ENCODE measurements at places on chromosomes 3 and 15.

GRCh38 chr3:66537735-66538134 is 36.9 kb upstream of the LRIG1 start:
- peaks cover 6% of the 10 kb centered on the region for H3K27me3 ChIP-seq
- H3K36me3 ChIP-seq: no peaks in the 10 kb centered on the region
- DNase-seq: no peak

- H3K4me1 ChIP-seq: no peaks in the 10 kb centered on the region
- no peak overlapping the region for H3K4me3 ChIP-seq
- no peaks in the 10 kb centered on the region for H3K36me3 ChIP-seq
Observed at GRCh38 chr3:117303443-117303842, 593.9 kb downstream of the TUSC7 start.

DNA sequence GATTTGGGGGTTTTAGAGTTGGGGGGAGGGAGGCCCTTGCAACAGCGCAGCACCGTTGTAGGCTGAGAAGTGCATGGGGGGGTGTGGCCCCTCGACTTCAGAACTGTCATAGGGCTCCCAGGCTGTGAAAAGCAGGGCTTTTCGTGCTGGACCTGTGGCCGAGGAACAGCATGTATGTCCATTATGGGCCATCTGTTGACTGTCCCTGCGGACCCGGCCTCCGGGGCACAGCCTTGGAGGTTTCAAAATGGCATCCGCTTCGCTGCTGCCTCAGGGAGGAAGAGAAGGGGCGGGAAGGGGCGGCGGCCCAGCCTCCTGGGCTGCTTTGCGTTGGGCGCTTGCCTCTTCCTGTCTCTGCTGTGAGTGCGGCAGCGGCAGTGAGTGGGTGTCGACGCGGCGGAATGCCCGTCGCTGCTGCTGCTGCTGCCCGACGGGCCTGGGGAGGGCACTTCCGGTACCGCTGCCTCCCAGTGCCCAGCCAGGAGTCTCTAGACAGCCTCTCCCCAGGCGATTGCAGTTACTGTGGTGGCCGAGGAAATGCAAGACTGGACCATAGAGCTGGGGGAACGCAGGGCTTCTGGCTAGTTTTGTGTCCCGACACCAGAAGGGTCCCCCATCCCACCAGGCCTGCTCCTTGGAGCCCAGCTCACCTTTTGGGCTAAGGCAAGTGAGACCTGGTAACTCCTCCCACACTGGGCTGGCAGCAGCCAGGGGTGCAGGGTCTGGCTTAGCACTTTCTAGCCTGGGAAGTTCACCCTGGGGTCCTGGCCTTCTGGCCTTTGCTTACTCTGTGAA is 1.9 kb downstream of the GNAI2 start:
- peaks cover 43% of the 10 kb centered on the region for H3K4me1 ChIP-seq
- DNase-seq: no peak
- peak overlapping the region; percentile 93 for H3K4me3 ChIP-seq
- no peaks in the 10 kb centered on the region for H3K27me3 ChIP-seq
- H3K36me3 ChIP-seq: no peaks in the 10 kb centered on the region

- H3K27ac ChIP-seq: no peak overlapping the region
- H3K27me3 ChIP-seq: no peaks in the 10 kb centered on the region
Observed at GRCh38 chr3:144045766-144046165, 74.1 kb downstream of the DIPK2A start.

- no peak overlapping the region for H3K4me3 ChIP-seq
- no peak for DNase-seq
- H3K4me1 ChIP-seq: peaks cover 7% of the 10 kb centered on the region
- no peak overlapping the region for H3K27ac ChIP-seq
- no peaks in the 10 kb centered on the region for H3K36me3 ChIP-seq
Observed at GRCh38 chr3:106711650-106712049, 665.6 kb upstream of the CCDC54 start.

GRCh38 chr3:178707311-178708031 is 171.2 kb downstream of the KCNMB2 start:
- no peak for DNase-seq
- no peaks in the 10 kb centered on the region for H3K27me3 ChIP-seq
- peaks cover 6% of the 10 kb centered on the region for H3K4me1 ChIP-seq
- no peak overlapping the region for H3K27ac ChIP-seq
- H3K36me3 ChIP-seq: no peaks in the 10 kb centered on the region
- H3K4me3 ChIP-seq: no peak overlapping the region

DNA sequence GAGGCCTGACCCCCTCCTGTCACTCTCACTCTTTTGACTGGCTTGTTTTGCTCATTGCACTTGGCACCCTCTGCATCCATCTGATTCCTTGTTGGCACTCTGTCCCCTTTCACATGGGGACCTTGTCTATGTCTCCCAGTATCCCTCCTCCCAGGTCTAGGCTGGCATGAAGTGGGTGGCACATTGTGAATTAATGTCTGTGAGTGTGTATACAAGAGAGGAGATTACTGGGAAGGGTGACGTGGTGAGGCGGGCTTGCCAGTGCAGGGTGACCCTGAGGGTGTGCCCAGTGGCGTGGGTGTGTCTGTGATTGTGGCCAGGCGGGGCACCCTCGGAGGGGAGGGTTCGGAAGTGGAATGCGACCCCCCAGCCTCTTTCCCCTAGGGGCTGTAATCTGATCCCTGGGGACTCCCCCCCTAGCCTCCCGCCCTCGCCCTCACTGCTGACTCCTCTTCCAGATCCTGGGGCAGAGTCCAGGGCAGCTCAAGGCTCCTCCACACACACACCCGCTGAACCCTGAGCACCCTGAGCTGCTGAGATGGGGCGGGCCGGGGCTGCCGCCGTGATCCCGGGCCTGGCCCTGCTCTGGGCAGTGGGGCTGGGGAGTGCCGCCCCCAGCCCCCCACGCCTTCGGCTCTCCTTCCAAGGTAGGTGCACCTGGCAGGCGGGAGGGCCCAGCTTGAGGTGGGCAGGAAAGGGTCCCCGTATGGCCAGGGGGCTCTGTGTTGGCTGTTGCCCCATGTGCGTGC is at the start of gene SEMA3B:
TSS of gene SEMA3B (plus strand) at position 445 of the 749 bp plus-strand sequence. CDS start at position 539, 94 bp downstream.
- peaks cover 39% of the 10 kb centered on the region for H3K4me1 ChIP-seq
- H3K4me3 ChIP-seq: no peak within 1 kb of the TSS
- H3K27ac ChIP-seq: peak within 1 kb of the TSS; percentile 90
- H3K36me3 ChIP-seq: no peaks in the 10 kb centered on the region
- no peak for DNase-seq

DNA sequence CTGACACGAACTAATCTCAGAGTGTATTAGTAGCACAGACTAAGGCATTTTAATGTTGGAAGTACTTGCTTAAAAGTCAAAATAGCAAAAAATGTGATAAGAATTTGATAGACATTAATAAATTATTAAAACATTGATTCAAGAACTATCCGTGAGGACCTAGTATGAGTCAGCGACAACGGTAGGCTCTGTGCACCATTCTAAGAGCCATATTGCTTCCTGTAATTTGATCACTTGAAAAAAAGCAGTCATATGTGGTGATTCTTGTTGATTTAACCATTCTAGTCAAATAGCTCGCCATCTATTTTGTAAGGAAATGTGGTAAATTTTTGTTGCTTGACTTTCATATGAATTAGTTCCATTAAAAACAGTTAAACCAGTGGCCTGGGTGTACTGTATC is 534.9 kb upstream of the ARRDC4 start:
- H3K36me3 ChIP-seq: peaks cover 1% of the 10 kb centered on the region
- no peaks in the 10 kb centered on the region for H3K4me1 ChIP-seq
- no peak overlapping the region for H3K4me3 ChIP-seq
- H3K27me3 ChIP-seq: no peaks in the 10 kb centered on the region
- no peak overlapping the region for H3K27ac ChIP-seq

DNA sequence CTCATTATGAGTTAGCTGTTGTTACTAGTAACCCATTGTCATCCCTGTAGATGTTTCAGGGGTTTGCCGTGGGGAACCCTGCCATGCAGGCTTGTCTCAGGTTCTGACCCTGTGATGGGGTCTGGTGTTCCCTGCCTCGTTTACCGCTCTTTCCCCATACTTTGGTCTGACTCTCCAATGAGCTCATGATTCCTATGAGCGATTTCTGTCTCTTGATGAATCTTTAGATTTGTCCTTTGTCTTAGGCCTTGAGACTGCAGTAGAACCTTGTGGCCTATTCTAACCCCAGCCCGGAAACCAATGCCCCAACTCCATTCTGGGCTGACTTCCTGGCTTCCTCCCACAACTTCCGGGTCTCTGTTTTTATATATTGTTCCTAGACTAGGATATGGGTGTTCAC is 11.3 kb upstream of the IQGAP1 start:
- DNase-seq: no peak
- H3K4me1 ChIP-seq: peaks cover 2% of the 10 kb centered on the region
- H3K36me3 ChIP-seq: peaks cover 5% of the 10 kb centered on the region
- no peak overlapping the region for H3K27ac ChIP-seq

DNA sequence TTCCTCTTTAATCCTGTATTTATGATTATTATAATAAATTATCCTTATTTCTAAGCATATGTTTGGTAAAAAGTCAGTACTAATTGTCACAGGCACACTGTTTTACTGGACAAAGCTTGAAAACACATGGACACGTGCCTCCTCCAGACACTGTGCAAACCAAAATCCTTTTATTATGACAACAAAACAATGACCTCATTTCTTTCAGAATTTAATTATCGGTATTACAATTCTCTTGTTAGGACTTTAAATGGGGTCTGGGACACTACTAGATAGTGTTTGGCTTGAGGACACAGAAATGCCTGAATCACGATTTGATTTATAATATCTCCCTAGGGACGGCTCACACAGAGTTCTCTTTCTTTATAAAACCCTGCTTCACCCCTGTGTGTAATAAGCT is 107.3 kb upstream of the IGSF10 start:
- H3K27me3 ChIP-seq: no peaks in the 10 kb centered on the region
- DNase-seq: no peak
- H3K4me1 ChIP-seq: peaks cover 5% of the 10 kb centered on the region

DNA sequence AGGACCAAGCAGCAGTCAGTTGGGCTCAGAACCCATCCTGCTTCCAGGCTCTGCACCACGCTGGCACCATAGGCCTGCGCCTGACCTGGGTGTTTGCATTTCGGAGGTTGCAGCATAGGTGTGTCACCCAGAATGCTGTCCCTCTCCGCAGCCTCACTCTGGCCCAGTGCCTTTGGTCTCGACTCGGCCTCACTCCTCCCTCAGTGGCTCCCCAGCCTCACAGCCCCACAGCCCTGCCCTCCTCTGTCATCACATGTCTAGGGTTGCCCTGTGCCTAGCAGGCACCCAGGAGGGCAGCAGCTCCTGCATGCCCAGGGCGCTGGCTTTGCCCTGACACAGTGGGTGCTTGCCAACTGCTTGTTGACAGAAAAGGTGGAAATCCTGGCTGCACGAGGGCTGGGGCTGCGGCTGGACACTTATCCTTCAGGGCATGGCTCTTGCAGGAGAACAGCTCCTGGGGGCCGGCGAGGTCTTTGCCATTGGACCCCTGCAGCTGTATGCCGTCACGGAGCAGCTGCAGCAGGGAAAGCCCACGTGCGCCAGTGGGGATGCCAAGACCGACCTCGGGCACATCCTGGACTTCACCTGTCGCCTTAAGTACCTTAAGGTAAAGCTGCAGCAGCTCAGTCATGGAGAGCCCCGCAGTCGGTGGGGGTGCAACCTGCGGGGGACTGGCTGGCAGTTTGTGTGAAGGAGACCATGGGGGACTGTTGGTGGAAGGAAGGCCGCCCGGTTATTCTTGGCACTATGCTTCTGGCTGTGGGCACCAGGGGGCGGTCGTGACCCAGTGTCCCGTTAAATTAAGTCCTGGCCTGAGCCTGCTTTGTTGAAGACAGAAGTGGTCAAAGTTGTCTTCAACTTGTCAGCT is 16.2 kb downstream of the NISCH start:
- H3K4me1 ChIP-seq: peaks cover 1% of the 10 kb centered on the region
- no peak for DNase-seq
- H3K27me3 ChIP-seq: no peaks in the 10 kb centered on the region
- H3K4me3 ChIP-seq: no peak overlapping the region
- H3K36me3 ChIP-seq: peaks cover 10% of the 10 kb centered on the region
- H3K27ac ChIP-seq: peak overlapping the region; percentile 71

- DNase-seq: no peak
- peak overlapping the region; percentile 75 for H3K4me3 ChIP-seq
- peaks cover 16% of the 10 kb centered on the region for H3K27me3 ChIP-seq
Observed at GRCh38 chr3:9951126-9951525, 1.1 kb downstream of the PRRT3 start.

GRCh38 chr15:55221090-55222011 is 24.6 kb upstream of the RSL24D1 start:
- H3K27ac ChIP-seq: no peak overlapping the region
- no peak for DNase-seq
- H3K4me1 ChIP-seq: peaks cover 9% of the 10 kb centered on the region
- H3K4me3 ChIP-seq: no peak overlapping the region
- no peaks in the 10 kb centered on the region for H3K27me3 ChIP-seq
- H3K36me3 ChIP-seq: peaks cover 4% of the 10 kb centered on the region

DNA sequence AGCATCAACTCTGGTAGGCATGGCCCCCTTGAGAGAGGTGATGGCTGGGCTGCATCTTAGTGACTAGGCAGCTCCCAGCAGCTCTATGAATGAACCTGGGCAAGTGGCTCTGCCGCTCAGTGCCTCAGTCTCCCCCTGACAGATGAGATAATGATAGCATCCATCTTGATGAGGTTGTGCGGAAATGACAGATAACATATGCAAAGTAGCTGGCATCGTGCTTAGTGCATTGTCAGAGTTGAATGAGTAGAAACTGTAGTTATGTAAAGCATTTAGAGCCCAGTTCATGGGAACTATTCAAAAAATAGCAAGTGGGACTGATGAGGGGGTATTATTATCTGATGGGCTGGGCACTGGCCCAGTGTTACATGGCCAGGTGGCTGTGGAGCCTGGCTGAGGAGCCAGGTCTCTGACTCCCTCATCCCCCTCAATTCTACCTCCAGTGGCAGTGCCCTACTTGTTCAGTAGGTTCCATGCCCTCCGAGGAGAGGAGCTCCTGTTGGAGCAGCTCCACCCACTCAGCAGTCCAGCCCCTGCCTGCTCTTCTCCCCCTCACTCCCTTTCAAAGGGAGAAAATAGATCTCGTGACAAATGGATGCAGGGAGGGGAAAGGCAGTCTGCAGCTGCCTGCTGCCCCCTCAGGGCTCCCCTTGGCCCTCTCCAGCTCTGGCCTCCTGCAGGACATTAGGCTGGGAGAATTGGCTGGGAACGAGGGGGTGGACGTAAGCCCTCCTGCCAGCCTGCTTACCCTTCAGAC is 6.6 kb downstream of the PRKCD start:
- H3K4me3 ChIP-seq: no peak overlapping the region
- no peak overlapping the region for H3K27ac ChIP-seq
- H3K27me3 ChIP-seq: no peaks in the 10 kb centered on the region

DNA sequence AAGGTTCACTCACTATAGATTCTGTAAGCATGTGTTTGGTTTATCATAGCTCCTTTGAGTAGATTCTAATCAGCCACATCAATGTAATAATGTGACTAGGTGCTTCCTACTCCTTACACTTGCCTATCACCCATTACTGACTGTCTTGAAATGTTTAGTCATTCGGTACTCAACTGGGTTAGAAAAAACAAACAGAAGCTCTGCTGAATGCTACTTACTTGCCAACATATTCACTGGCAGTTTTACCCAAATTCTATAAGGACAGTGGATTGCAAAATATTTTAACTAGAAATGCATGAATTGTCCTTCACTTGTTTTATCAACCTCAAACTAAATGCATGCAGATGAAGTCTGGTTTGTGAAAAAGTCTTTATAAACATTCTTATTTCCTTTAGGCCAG is 352.1 kb upstream of the ALCAM start:
- no peak for DNase-seq
- no peaks in the 10 kb centered on the region for H3K36me3 ChIP-seq
- no peaks in the 10 kb centered on the region for H3K4me1 ChIP-seq
- no peaks in the 10 kb centered on the region for H3K27me3 ChIP-seq
- H3K4me3 ChIP-seq: no peak overlapping the region
